ENCODE measurements at places on chromosomes 4 and X. TPM values are rescaled to one million over a fixed set of nuclear protein-coding genes. Genes with fewer than 3 reads are reported as not detected.

Gene CDK16
- 113 TPM for total RNA-seq

Gene FAT1
- 386 TPM for total RNA-seq

Gene UCP1
- total RNA-seq, result not detected

Gene CLDN34
- total RNA-seq, result not detected

Gene C4orf51
- not detected for total RNA-seq

Gene EFNB1
- total RNA-seq, result 12.7 TPM

Gene LANCL3
- under 0.01 TPM for total RNA-seq

Gene TEX28
- not detected for total RNA-seq

Gene HHIP
- 0.29 TPM for total RNA-seq

Gene VCX
- total RNA-seq, result not detected

Gene MCF2
- total RNA-seq, result 0.15 TPM

Gene RHOXF2B
- not detected for total RNA-seq

Gene LSM6
- total RNA-seq, result 43.1 TPM

Gene CFAP97
- 35.2 TPM for total RNA-seq

Gene GAGE12E
- not detected for total RNA-seq

Gene RADX
- 2.5 TPM for total RNA-seq

Gene HTN3
- total RNA-seq, result not detected

Gene SORCS2
- total RNA-seq, result 0.29 TPM

Gene RHOXF2
- not detected for total RNA-seq

Gene SHISA3
- 0.17 TPM for total RNA-seq

Gene STATH
- total RNA-seq, result not detected

Gene NPY2R
- not detected for total RNA-seq

Gene CFAP99
- not detected for total RNA-seq

Gene CXCL11
- total RNA-seq, result 0.15 TPM

Gene NEXMIF
- not detected for total RNA-seq

Gene TAF7L
- 0.58 TPM for total RNA-seq

Gene BANK1
- 0.44 TPM for total RNA-seq

Gene PPP1R2C
- not detected for total RNA-seq

Gene RIPPLY1
- not detected for total RNA-seq

Gene XAGE2
- total RNA-seq, result not detected

Gene DCAF8L2
- under 0.01 TPM for total RNA-seq

Gene TMSB15A
- 10.2 TPM for total RNA-seq

Gene EXOC1L
- not detected for total RNA-seq

Gene FGFBP1
- total RNA-seq, result not detected

Gene NAA11
- not detected for total RNA-seq

Gene GPC4
- 0.33 TPM for total RNA-seq

Gene LARP1B
- total RNA-seq, result 19.3 TPM

Gene DTHD1
- total RNA-seq, result not detected

Gene BCOR
- 15.5 TPM for total RNA-seq

Gene KCNE5
- 0.66 TPM for total RNA-seq

Gene GDI1
- total RNA-seq, result 141 TPM

Gene DUX4
- total RNA-seq, result not detected

Gene KDR
- under 0.01 TPM for total RNA-seq

Gene UGT2B17
- total RNA-seq, result not detected

Gene TRIM61
- 5.0 TPM for total RNA-seq

Gene GPR78
- total RNA-seq, result not detected

Gene HCCS
- total RNA-seq, result 18.0 TPM

Gene NUP62CL
- 0.29 TPM for total RNA-seq

Gene UGT2B11
- not detected for total RNA-seq

Gene TEX13C
- not detected for total RNA-seq

Gene ADH7
- 2.0 TPM for total RNA-seq

Gene RPA4
- total RNA-seq, result 0.66 TPM

Gene WNK3
- 0.17 TPM for total RNA-seq

Gene USP17L18
- not detected for total RNA-seq

All from smooth muscle cell of trachea (primary cell).